ENCODE measurements at places on chromosomes 3 and 15.

- no peak for DNase-seq
Observed at GRCh38 chr3:169146866-169147237, 516.7 kb downstream of the MECOM start.

- DNase-seq, result no peak
Observed at GRCh38 chr3:53085476-53085875, 39.6 kb upstream of the SFMBT1 start.

GRCh38 chr15:26890988-26891387 lies 24.1 kb downstream of the GABRA5 start:
- DNase-seq, result no peak

DNA sequence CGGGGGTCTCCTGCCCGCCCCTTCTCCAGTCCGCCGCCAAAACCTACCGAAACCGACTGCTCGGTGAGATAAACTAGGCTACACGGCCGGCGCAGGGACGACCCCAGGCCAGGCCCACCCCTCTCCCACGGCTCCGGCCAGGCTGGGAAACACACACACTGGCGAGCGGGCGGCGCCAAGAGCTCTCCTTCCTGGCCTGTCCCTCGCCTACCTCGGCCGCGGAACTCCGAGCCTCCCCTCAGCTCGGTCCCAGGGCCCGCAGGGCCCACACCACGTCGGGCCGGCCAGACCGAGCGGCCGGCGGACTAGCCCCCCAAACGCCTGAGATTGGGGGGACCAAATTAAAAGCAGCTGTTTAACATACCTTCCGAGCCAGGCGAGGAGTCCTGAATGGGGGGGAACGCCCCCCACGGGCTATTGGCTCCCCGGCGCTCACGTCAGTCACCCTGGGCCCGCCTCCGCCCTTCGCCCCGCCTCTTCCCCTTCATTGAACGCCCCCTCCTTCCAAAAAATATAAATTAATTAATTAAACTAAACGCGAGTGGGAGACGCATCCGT lies 4.0 kb upstream of the SIN3A start:
- peak; percentile 54 for DNase-seq

DNA sequence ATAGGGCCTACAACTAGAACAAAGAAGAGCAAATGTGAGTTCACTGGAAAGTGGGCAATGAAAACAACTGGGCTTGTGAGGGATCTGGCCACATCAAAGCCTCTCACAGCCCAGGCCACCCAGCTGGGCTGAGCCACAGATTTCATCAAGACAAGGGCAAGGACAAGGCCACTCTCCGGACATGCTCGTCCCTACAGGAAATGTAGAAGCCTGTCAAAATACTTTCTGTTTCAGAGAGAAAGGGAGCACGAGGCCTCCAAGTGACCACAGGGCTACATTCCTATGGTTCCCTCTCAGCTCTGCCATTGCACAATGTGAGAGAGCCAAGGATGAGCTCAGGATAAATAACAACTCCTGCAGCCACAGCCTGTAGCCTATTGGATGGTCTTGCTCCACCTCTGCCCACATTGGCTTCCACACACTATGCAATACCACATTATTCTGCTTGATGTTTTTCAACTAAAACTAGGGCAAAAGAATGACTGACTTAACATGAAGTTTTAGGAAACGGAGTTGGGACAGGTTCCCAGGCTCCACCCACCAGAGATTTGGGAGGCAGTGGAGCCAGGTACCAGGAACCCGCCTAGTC lies 12.1 kb downstream of the TBC1D2B start:
- DNase-seq, result no peak

GRCh38 chr3:169218314-169218983 lies 445.1 kb downstream of the MECOM start:
- no peak for DNase-seq

DNA sequence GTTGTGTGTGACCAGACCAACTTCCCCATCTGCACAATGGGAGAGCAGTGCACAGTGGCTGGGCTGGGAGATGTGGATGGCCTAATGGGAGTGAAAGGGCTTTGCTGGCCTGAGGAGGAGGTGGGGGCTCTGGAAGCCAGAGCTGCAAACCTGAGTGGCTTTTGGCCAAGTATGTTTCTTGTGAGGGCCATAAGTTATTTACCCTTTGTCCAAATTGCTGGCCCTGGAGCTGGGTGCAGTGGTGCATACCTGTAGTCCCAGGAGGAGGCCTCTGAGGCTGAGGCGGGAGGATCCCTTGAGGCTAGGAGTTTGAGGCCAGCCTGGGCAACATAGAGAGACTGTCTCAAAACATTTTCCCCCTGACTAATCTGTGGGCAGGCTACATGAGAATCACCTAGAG lies 129.1 kb downstream of the WNT7A start:
- DNase-seq, result no peak

DNA sequence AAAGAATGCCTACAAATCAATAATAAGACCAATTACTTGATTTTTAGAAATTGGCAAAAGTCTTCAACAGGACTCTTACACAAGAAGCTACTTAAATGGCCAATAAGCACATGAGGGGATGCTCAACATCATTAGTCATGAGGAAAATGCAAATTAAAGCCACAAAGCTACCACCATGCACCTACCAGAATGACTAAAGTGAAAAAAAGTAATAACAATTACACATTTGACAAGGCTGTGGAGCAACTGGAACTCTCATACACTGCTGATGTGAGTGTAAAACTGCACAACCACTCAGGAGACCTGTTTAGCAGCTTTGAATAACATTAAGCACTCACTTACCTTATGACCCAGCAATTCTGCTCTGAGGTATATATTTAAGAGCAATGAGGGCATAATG lies 68.4 kb downstream of the PPCDC start:
- no peak for DNase-seq

DNA sequence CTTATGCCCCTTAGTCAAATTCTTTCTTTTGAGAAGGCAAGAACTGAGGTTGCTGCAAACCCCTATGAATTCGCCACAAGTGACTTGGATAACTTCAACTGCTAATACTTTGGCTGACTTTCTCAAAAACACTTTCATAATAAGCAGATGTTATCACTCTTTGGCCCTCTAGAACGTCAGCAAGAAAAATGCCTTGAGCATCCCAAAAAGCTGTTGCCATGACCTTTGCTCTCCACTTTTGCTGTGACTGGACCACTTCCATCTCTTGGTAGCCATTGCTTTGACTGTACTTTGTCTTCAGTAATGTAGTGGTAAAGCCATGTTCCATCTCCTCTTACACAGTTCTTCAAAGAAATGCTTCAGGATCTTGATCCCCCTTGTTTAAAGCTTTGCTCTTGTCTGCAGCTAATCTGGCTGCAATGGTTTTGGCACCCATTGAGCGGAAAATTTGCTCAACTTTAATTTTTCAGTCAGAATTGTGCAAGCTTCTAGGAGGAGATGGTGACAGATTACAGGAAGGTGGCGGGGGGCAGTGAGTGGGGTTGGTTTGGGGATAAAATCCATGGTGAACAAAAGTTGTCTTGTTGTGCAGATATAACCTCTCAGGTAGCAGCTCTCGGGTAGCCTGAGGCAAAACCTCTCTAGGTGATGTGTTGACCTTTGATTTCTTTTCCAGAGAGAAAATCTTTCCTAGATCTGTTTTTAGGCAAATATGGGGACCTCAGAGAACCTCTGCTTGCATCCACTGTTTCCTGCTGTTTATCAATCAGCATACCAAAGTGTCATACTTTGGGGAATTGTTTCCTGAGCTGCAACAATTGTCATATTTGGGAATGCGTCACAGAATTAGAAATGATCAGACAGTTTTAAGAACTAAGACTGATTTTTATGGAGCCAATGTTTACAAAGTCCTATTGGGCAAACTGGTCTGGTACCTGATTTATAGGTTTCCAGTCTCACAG lies 83.6 kb downstream of the CCR1 start:
- DNase-seq, result no peak

DNA sequence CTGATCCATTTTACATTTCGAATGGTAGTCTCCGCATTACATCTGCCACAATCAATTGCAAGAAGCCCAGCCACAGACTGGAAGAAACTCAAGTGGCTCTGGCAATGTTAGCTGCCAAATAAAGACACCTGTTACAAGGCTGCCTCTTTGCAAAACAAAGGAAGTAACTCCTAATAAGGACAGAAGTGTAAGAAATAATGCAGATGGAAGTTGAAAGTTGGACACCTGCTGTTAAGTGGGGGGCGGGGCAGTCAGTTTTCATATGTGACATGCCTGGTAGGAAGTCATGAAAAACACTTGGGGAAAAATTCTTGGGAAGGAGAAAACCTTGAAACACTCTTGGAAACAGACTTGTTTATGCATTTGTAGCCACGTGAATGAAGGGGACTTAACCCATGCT lies 54.1 kb upstream of the ATP2C1 start:
- DNase-seq, result no peak

DNA sequence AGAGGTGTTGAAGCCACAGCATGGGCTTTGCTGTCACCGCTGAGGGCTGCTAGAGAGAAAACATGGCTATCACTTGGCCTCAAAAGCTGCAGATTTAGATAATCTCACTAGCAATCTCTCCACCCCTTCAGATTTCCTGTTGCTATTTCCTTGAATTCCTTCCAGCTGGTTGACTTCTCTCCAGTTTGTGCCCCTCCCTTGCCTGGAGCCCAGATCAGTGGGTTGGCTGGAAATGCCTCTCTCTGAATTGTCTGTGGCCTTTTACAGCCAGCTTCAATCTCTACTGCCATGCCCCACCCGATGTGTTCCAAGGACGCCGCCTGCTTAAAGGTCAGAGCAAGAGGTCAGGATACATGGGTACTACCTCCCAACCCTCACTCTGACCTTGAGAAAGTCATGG lies 294.1 kb downstream of the NTRK3 start:
- no peak for DNase-seq

DNA sequence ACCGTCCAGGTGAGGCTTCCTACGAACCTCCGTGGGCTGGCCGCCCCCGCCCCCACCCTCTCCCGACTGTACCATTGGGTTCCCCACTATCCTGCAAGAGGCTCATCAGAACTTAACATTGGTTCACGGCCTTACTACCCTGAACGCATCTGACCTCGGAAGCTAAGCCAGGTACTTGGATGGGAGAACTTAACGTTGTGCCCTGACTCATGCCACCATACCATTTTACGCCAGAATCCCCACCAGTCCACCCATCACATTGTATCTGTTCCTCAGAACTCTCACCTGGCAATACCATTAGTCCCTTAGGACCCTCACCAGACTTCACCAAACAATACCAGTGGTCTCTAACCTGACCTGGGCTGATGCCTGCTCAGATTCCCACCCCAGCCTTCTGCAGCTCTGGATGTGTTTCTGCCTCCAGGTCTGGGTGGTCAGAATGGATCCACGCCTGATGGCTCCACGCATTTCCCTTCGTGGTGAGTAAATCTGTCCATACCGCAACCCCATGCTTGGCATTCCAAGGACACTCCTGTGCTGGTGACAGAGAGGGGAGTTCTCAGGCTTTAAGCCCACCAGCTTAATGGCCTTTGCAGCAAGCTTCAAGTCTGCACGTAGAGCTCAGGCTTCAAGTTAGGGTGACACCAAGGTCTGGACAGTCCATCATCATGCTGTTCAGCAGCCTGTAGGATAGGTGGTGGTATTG lies 562 bp downstream of the TCTA start:
- DNase-seq, result no peak

- no peak for DNase-seq
Observed at GRCh38 chr3:55579496-55579895, 92.4 kb upstream of the WNT5A start.

DNA sequence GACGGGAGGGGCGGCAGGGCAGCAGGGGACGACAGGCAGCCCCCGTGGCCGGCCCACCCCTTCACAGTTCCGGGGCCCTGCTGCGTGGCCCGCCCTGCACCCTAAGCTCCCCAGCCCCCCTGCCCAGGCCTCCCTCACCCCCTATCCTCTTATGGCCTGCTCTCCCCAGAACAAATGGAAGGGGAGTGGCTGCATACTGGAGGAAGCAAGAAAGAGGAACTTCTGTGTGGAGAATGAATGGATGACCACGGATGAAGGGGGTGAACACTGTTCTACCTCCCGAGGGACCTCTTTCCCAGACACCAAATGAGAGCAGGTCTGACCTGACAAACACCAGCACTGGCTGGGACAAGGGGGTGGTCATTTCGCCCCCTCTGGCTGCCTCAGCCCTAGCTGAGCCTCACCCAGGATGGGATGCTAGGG lies 25.0 kb downstream of the SEC61A1 start:
- DNase-seq, result no peak

DNA sequence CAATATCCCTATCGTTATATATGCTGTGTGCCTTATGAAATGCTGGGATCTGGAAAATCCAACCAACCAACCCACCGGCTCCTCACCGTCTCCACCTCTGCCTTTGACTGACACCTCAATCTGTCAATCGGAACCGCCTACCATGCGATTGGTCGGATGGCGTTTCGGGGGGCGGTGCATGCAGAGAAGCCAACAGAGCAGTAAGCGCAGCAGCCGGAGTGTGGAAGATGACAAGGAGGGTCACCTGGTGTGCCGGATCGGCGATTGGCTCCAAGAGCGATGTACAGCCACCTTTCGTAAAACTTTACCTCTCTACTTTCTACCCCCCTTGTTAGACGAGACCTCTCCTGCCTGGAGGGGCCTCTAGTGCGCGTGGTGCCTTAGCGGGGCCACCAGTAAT lies 6.3 kb downstream of the CLK3 start:
- DNase-seq, result no peak

DNA sequence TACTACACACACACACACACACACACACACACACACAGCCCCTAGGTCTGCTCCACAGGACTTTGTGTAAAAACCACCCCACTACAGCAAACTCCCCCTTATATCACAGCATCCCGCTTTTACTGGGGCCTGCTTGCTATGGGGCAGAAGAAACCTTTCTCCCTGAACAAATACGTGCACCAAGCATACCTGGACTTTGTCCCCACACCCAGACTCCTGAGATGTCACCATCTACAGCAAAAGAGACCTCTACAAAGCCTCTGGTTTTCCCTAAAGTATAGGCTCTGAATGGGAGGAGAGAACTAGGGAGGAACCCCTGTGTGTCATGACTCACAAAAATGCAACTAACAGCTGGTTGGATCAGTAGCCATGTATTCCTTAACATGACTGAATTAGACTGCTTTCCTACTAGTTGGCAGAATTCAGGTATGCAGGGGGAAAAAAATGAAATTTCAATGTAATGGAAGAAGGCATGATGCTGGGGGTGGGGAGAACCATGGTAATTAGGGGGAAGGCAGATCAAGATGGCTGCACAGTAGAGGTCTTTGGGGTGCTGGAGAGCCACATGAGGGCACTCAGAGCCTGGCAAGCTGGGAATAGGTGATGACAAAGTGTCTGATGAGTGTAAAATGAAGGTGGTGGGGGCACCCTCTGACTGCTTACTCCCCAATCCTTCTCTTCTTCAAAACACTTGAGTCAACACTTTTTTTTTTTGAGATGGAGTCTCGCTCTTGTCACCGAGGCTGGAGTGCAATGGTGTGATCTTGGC lies 45.9 kb downstream of the DAPK2 start:
- DNase-seq, result no peak

DNA sequence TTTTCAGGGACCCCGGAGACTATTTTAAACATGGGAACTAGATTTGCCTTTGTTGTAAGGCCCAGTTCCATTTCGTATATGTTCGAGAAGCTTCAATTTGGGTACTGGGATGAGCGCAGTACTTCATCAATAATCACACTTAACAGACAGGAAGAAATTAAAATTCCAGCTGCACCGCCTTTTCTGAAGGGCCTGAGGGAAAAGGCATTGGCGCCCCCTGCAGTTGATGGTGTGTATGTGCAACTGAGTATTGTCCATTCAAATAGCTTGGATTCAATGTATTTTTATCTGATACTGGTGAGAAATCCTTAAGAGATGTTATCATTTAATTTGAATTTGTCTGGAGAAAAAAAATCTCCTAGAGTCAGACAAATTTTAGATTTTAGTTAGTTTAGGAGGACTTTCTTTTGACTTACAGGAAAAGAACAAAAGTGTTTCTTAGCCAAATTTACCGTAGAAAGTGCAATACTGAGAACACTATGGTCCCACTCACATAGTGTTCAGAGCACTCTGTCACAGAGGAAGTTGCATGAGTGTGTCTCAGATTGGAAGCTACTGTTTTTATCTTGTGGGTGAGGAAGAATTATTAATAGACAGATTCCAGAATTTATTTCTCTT lies 5.4 kb upstream of the ALDH1A2 start:
- no peak for DNase-seq
